Activated T-helper 1 cell treated with Interleukin-2 at 50 U/mL for 16 hours (primary cell): ENCODE measurements at places on chromosomes 5 and 9.

- no peak for DNase-seq
Measured at GRCh38 chr9:87606841-87607521, 109.3 kb downstream of the DAPK1 start.

- DNase-seq: no peak
Measured at GRCh38 chr5:116759860-116760640, 185.4 kb upstream of the SEMA6A start.

DNA sequence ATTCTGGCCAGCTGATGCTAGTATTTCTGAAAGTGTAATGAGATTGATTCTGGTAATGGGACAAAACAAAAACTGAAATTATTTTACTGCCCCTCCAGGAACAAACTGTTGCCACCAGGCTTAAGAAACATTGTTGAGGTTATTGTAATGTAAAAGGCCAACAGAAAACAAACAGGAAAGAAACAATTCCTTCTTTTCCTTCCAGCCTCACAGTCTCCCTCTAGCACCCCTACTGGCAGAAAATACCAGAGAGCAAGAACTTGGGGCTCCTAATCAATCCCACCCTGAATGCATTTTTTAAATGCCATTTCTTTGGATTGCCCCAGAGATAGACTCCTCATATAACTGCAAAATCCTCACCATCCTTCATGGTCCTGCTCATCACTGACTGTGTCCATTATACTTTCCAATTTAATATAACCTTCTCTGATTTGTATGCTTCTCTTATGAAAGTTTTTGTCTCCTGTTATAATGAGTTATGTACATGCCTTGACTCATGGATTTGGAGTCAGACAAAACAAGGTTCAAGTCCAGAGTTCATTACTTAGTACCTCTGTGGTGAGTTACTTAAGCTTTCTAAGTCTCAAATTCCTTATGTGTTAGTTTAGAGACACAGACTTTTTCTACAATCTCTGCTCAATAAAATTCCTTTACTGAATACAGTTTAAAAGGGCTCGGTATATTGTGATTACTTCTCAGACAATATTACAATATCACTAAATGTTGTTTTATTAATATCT lies 157.9 kb upstream of the FBN2 start:
- no peak for DNase-seq

- DNase-seq: no peak
Measured at GRCh38 chr5:14742498-14742897, 78.0 kb downstream of the OTULIN start.

GRCh38 chr9:5579881-5580280 lies 49.0 kb upstream of the RIC1 start:
- no peak for DNase-seq

DNA sequence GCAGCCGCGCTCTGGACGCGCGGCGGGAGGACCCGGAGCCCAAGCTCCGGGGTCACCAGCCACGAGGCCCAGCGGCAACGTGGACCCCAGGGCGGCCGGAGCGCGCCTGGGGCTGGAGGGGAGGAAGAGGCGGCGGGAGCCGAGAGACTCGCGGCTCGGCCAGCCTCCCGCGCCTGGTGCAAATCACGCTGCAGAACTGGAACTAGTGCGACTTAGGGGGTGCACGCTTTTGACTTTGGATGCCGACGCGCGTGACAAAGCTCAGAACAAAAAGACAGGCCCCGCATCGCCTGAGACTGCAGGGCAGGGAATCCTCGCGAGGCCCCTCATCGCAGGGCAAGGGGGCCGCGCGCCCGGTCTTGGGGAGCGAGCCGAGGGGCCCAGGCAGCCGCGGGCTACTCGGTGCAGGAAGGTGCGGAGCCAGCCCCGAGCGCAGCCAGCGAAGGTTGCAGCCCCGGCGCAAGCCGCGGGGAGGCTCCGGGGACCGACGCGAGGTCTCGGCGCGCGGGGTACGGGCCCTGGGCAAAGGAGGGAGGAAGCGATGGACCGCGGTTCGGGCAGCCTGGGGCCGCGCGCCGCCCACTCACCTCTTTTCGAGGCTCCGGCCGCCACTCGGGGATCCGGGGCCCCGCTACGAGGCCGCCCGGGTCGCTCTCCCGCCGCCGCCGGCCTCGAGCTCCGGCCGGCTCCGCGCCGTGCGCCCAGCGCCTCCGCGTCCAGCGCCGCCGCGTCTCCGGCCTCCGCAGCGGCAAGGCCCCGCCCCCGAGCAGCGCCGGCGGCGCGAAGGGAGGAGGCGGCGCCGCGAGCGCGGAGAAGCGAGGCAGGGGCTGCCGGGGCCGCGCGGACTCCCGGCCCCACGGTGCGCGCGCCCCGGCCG lies at the start of gene GOLM1:
Gene GOLM1 (minus strand): TSS at position 735 of the 877 bp plus-strand sequence. CDS start 20,238 bp downstream, outside the sequence.
- no peak for DNase-seq

- DNase-seq: no peak
Measured at GRCh38 chr9:89745601-89746376, 141.0 kb downstream of the GADD45G start.

DNA sequence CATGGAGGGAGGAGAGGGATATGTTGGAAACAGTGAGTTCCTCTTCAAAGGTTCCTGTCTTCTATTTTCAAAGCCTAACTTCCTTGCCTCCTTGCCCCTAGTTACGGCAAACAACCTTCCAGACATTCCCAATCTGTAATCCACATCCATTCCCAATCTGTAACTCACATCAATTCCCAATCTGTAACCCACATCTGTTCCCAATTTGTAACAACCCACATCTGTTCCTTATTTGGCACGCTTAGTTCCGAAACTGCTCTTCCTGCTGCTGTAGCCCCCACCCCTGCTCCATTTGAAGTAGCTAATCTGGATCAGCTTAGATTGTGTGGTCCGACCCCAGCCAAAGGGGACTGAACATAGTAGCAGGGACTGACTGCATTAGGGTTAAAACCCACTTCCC lies 23.9 kb upstream of the IDNK start:
- DNase-seq: no peak

DNA sequence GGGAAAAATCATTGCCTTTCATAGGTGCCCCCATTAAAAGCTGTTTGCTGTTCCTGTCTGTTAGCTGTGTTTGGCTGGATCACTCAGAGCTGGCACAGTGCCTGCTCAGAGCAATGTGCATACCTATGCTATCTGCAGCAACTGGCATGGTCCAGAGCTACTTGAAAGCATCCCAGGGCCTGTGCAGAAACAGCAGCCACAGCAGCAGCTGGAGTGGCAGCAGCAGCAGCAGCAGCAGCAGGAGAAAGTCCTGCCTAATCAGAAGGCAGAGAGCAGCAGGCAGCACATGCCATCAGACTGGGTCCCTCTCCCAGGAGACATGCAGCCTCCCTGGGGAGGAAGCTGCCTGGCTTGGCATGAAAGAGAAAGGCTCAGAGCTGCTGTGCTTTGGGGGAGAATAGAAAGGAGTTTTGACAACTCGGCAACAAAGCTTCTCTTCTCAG lies 243.8 kb upstream of the WWC1 start:
- DNase-seq: no peak

DNA sequence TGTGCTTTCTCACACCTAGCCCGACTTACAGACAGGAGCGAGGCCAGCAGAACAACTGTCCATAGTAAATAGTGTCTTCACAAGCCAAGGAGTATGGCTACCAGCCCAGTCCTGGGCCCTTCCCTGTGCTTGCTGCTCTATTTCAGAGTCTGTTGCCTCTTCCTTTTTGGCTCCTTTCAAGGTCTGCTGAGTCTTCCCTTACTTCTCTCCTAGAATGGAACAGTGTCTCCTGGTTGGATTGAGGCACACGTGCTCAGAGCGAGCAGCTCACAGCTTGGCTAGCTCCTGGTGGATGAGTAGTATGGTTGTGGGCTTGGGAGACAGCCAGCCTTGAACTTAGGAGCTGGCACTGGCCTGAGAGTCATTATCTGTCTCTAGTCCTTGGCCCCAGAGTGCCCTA lies 72.8 kb downstream of the TLE4 start:
- no peak for DNase-seq

DNA sequence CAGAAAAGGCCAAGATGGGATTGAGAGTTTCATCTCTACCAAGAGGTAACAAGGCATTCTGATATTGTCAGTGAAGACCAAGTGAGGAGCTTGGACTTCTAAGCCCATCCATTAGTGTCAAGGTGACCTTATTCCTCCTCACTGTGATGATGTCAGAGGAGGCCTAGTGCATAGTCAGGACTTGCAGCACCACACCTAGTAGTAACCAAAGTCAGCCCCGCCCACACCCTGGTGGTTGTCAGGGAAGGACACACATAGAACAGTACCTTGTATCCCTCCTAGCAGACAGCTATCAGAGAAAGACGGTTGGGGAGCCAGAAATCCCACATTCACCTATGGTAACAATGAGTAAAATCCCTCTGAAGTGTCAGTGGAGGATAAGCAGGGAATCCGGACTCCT lies 111.7 kb downstream of the AP3B1 start:
- no peak for DNase-seq

DNA sequence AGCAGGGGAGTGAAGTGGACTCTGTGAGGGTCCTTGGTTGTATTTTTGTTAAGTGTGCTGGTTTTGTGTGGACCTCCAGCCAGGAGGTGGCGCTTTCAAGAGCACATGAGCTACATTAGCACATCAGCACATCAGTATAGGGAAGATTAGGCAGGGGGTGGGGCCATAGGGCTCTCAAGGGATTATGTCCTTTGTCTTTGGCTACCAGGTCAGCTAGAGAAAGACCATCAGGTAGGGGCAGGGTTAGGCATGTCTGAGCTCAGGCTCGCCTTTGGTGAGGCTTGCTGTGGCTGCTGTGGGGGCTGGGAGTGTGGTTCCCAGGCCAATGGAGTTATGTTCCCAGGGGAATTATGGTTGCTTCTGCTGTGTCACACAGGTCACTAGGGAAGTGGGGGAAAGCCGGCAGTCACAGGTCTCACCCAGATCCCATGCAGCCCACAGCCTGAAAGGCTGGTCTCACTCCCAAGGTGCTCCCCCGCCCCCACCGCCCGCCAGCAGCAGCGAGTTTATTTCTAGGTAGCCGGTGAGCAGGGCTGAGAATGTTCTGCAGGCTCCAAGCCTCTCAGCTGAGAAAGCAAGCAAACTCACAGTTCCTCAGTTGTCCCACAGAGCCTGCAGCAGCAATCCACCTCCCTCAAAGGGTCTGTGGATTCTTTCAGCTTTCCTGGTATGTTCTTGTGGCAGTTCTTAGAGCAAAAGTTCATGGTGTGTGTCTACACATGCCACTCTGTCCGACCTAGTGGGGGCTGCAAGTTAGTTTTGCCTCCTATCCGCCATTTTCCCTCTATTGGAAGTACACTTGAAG lies 13.7 kb downstream of the OR1J1 start:
- DNase-seq: no peak

DNA sequence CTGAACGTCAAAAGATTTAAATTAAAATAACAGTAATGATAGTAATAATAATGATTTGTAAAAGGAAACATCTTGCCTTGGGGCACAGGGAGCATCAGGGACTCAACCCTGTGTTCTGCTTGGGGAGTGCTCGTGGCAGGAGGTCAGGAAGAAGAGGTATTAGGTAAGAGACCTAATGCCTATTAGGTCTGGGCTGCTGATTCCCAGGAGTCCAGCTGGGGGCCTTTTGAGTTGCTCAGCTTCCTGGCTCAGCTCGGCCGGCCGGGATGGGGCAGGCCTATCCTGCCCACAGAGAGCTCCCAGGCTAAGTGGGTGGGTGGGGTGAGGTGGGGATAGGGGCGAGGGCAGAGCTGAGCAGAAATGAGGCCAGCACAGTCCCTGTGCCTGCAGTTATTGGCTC lies 17.5 kb downstream of the LMX1B start:
- no peak for DNase-seq

- DNase-seq: no peak
Measured at GRCh38 chr9:14018081-14018480, 295.9 kb downstream of the NFIB start.

DNA sequence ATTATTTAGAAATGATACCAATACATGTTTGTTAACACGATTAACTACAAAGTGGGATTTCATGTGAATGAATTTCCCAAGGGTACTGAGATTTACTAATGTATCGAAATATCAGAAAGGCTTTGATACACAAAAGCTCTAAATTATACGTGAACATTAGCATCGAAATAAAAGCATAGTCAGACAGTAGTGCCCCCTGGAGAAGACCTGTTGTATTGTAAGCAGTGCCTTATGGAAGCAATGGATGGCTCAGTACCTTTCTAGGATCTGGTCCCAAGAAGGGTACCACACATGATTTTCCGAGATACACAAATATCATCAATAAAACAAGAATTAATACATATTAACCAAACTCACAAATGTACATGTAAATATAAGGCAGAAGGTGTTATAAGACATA lies 153.8 kb downstream of the CDH12 start:
- no peak for DNase-seq

- DNase-seq: no peak
Measured at GRCh38 chr5:172450861-172451695, 3.2 kb downstream of the SH3PXD2B start.

- DNase-seq: no peak
Measured at GRCh38 chr9:114431770-114432169, 44.0 kb upstream of the AKNA start.

DNA sequence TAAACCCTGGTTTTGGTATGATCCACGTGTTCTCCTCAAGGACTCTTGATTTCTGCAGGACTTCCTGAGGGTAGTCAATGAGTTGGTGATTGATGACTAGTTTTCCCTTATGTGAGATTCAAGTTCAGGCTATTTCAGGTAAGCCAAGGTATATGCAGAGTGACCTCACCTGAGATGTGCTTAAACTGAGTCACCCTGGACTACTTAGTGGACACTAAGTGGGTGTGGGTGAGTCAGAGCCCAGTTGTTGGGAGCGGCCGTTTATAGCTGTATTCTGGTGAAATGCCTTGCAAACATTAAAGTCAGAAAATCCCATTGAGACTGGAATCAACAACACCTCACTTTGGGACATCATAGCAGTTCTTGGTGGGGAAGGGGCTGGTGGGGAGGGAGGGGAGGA lies 62.9 kb downstream of the SLC28A3 start:
- no peak for DNase-seq

DNA sequence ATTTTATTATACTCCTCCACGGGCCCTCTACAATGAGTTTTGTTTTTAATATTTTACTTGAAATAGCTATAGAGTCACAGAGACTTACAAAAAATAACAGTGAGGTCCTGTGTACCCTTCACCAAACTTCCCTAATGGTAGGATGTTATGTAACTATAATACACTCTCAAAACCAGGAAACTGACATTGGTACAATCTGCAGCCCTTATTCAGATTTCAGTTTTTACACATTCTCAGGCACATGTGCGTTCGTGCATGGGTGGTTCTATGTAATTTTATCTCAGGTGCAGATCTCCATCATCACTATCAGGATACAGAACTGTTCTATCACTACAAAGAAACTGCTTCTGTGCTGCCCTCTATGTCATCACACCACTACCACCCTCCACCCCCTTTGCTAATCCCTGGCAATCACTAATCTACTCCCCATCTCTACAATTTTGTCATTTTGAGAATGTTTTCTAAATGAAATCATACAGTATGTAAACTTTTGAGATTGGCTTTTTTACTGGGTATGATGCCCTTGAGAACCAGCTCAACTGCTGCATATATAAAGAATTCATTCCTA lies 16.4 kb downstream of the RAB14 start:
- DNase-seq: no peak
